ENCODE measurements at places on chromosomes 5 and 9. TPM values are rescaled to one million over a fixed set of nuclear protein-coding genes. Genes with fewer than 3 reads are reported as not detected.

Gene OR1J2
- total RNA-seq, result not detected

Gene GABRG2
- not detected for total RNA-seq

Gene GTF2H2
- total RNA-seq, result 13.5 TPM

Gene SLIT3
- total RNA-seq, result 18.1 TPM

Gene CFAP90
- total RNA-seq, result 0.53 TPM

Gene PCSK5
- 1.4 TPM for total RNA-seq

Gene REEP2
- 6.1 TPM for total RNA-seq

Gene EDIL3
- 0.13 TPM for total RNA-seq

Gene EQTN
- not detected for total RNA-seq

Gene BTNL3
- total RNA-seq, result not detected

Gene CMYA5
- not detected for total RNA-seq

Gene SLC28A3
- not detected for total RNA-seq

Gene BASP1
- 273 TPM for total RNA-seq

Gene FOXI1
- not detected for total RNA-seq

Gene NR5A1
- total RNA-seq, result 0.09 TPM

Gene ARID3C
- not detected for total RNA-seq

Gene GRXCR2
- total RNA-seq, result not detected

Gene PCDHGB5
- total RNA-seq, result 1.9 TPM

Gene CDO1
- not detected for total RNA-seq

Gene ZNF354C
- total RNA-seq, result 0.80 TPM
